IPS-NIHi11 (cell line): ENCODE measurements at places on chromosomes 2 and 18.

DNA sequence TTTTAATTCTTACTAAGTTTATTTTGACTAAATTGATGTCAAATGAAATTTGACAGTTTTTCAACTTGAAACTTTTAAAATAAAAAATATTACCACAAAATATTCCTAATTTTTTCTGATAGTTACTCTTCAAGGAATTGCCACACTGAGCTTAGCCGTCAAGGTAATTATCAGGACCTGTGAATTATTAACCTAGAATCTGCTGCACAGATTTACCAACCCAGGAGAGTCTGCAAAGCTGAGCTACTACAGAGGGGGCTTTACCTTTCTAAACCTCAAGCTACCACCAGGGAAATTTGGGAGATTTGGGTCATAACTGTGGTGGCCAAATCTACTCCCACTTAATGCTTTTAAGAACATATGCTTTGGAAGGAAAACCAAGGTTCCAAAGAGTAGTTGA is 324.6 kb downstream of the CCDC178 start:
- no peak for DNase-seq

DNA sequence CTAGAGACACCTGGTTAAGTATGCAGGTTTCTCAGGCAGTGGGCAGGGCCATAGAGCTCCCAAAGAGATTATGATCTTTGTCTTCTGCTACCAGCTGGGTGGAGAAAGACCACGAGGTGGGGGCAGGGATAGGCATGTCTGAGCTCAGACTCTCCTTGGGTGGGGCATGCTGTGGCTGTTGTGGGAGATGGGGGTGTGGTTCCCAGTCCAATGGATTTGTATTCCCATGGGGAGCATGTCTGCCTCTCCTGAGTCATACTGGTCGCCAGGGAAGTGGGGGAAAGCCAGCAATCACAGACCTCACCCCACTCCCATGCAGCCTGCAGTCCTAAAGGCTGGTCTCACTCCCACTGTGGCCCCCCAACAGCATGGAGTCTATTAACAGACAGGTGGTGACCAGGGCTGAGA is 31.4 kb upstream of the RHOB start:
- no peak for DNase-seq

DNA sequence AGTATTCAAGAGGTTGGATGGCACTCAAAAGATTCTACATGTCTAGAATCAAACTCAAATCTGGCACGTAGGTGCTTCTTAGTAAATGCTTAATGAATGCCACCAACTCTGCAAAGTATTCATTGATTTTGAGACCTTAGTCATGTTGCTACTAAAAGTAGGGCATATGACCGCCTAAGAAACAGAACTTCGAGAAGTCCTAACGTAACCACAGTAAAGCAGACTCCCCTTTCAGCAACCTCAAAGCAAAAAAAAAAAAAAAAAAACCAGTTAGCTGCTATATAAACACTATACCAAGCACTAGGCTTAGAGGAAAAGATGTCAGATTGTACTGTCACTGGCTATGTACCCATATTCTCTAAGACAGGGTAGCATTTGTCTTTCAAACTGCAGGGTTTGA is 33.9 kb downstream of the PTCD3 start:
- DNase-seq, result no peak

- DNase-seq, result no peak
These were observed 112.0 kb upstream of the FOSL2 start for GRCh38 chr2:28280619-28281018.

DNA sequence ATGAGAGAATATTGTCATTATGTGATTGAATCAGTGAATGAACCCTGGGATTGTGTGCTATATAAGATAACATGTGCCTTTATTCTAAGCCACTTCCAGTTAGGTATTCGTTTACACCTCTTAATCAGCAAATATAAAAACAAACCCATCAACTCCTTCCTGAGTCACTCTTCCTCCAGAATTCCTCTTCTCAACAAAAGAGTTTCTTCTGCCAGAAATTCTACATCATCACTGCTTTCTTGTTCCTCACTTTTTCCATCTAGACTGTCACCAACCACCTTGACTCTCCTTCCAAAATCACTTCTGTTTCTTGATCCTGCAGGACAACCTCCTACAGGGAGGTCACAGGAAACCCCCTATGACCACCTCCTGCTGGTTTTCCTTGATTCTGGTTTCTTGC is 261.4 kb downstream of the CYP26B1 start:
- DNase-seq, result no peak

GRCh38 chr2:73897934-73898333 is 5.1 kb downstream of the ACTG2 start:
- DNase-seq, result no peak

- DNase-seq, result no peak
These were observed 384.5 kb upstream of the MMADHC start for GRCh38 chr2:149972066-149972465.

GRCh38 chr2:94869552-94870439 is 1.4 kb upstream of the TEKT4 start:
- DNase-seq, result no peak

- no peak for DNase-seq
These were observed 140.2 kb downstream of the XIRP2 start for GRCh38 chr2:167028503-167028902.

- DNase-seq, result no peak
These were observed 54.7 kb upstream of the TCF7L1 start for GRCh38 chr2:85078536-85078935.

GRCh38 chr2:309148-309953 is 21.5 kb upstream of the ALKAL2 start:
- peak; percentile 65 for DNase-seq

DNA sequence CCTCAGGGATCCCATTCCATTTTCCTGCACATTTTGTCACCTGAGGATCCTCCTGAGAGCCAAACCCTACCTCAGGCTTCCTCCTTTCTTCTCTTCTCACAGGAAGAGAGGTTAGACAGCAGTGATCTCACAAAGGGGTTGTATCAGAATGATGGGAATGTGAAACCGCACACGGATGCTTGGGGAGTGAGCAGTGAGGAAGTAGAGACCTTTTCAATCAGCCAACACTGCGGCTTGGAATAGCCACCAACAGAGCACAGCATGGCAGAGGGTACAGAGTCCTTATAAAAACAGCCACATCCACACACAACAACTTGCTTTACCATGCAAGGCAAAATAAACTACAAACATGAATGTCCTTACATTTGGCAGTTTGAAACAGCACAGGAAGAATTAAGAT is 8.7 kb downstream of the TMEM182 start:
- DNase-seq, result no peak

DNA sequence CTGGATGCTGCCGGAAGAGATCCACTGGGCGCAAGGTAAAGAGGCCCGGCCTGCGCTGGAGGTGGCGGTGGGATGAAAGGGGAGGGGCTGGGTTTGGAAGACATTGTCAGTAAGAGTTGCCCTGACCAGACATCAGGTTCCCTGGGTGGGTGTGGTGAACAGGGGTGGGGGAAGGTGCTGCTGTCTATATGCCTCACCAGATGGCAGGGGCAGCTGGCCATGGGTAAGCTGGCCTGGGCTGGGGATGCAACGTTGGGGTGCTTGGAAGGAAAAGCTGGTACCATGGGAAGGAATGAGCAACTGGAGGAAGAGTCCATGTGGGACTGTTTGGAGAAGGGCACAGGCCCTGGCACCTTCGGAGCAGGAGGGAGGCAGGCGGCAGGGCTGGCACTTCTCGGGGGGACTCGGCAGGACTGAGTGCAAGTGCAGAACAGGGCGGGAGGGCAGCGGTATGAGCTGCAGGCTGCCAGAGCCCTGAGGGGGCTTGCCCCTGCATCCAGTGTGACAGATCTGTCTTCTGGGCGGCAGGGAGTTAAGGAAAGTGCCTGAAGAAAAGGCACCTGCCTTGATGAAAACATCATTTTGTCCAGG is 146.4 kb downstream of the DYSF start:
- no peak for DNase-seq

- no peak for DNase-seq
These were observed 70.2 kb upstream of the DAPL1 start for GRCh38 chr2:158724803-158725381.

- no peak for DNase-seq
These were observed 106.6 kb upstream of the MSH6 start for GRCh38 chr2:47676261-47676926.

DNA sequence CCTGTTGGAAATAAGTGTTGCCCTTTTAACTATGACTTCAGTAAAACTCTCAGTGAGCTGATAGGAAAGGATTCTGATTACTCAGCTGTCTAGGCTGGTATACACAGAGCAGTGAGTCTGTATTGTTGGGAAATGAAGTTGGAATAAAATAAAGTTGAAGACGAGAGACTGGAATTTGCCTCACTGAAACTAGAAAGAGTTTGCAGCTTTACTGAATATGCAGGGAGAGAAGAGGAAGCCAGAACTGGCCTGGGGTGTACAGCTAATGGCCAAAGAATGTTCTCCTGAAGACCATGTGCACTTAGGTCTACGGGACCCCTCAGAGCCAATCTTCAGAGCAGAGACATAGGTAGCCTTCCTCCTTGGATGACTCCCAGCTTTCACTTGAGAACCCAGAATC is 26.5 kb downstream of the EIF4E2 start:
- DNase-seq, result no peak

GRCh38 chr2:20411361-20411894 is 35.4 kb upstream of the RHOB start:
- DNase-seq, result peak; percentile 82

- no peak for DNase-seq
These were observed 503.1 kb upstream of the PKDCC start for GRCh38 chr2:41544709-41545108.

- no peak for DNase-seq
These were observed 20.8 kb downstream of the DOK1 start for GRCh38 chr2:74575320-74575719.

DNA sequence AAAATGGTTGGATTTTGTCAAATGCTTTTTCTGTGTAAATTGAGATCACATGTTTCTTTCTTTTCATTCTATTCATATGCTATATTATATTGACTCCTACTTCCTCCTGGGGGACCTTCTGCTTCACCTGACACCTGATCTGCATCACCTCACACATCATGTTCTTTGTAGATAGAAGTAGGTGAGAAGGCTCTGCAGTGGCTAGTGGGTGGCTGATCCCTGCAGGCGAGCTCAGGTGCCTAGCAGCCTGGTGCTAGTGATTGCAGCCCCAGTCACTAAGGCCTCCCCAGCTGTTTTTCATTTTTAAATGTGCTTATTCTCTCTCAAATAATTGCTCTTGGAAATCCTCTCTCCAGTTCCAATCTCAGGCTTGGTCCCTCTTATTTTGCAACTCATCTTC is 33.6 kb downstream of the MC4R start:
- DNase-seq, result peak; percentile 7

GRCh38 chr2:46674488-46674887 is 195.1 kb downstream of the TMEM247 start:
- DNase-seq, result no peak

- no peak for DNase-seq
These were observed 34.7 kb downstream of the C2orf74 start for GRCh38 chr2:61196671-61197070.

GRCh38 chr2:46298272-46298521 is 990 bp downstream of the EPAS1 start:
- no peak for DNase-seq

DNA sequence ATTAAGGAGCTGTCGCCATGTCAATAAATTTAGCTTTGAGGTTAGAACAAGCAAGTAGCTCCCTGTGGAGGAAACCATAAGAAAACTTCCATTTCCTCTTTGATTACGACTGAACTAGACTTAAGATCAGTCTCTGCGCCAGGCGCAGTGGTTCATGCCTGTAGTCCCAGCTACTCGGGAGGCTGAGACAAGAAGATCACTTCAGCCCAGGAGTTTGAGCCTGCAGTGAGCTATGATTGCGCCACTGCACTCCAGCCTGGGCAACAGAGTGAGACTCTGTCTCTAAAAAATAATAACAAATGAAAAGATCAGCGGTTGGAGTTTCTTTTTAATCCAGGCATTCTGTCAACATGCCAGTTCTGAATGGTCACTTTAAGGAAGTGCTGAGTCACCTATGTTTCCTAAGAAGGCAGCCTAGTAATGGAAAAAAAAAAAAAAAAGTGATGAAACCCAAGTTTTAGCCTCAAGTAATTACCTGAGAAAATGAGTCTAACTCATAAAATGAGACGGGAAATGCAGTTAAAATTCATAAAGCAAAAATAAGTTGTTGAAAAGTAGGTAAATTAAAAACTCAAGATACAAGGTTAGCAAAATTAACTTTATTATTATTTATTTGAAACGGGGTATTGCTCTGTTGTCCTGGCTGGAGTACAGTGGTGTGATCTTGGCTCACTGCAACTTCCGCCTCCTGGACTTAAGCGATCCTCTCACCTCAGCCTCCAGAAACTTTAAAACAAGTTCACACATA is 10.2 kb downstream of the C18orf32 start:
- no peak for DNase-seq

- DNase-seq, result no peak
These were observed 32.8 kb upstream of the ZNF396 start for GRCh38 chr18:35409911-35410310.

GRCh38 chr2:223674998-223675609 is 72.9 kb upstream of the SCG2 start:
- DNase-seq, result peak; percentile 21

DNA sequence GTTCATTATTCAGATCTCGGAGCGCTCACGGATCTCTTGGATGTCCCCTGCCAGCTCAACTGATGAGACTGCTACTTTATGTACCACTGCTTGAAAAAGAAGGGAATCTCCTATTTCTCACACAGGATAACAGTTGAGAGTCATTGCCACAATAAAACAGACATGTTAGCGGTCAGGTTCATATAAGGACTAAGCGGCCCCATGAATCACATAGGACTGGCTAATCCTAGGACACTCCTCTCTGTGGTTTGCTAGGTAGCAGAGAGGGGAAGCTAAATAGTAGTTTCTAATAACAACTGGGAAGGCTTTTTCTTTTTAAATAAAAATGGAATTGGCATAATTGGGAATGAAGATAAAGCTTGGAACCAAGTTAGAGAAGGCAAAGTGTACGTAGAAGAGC is 15.9 kb upstream of the TGFA start:
- no peak for DNase-seq

DNA sequence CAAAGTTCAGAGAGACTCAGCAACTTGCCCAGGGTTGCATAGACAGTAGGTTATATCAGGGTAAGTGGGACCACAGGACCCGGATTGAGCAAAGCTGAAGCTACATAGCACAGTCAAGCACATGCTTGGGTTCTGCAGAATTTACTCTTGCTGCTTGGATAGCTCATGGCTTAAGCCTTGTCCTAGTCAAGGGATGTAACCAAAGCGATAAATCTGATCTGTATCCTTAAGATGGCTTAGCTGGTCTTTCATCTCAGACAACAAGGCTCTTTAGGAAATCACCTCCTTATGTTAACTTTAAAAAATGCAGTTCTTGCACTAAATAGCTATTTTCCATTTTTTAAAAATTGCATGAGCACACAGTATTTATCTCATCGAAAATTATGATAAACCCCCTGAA is 158.5 kb downstream of the LPIN1 start:
- no peak for DNase-seq

DNA sequence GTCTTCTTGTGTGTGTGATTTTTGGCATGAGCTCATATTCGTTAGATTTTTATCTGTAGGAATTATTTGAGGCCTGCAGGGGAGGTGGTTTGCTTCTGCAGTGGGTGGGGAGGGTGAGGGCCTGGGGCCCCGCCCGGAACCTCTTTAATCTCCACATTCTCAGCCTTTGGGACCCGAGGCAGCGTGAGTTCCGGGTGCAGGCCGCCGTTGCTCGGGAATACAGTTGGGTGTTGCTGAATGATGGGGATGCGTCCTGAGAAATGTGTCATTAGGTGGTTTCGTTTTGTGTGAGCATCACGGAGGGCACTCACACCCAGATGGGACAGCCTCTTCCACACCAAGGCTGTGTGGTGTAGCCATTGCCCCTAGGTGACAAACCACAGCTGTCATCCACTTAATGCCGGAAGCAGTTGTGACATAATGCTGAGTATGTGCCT is 13.7 kb upstream of the GAL3ST2 start:
- peak; percentile 3 for DNase-seq
